Activated CD4-positive, alpha-beta T cell treated with anti-CD3 and anti-CD28 coated beads for 24 hours (primary cell): ENCODE measurements at places on chromosomes 6 and 20.

- DNase-seq, result no peak
Measured at GRCh38 chr6:92297101-92297500, 1122.3 kb downstream of the EPHA7 start.

DNA sequence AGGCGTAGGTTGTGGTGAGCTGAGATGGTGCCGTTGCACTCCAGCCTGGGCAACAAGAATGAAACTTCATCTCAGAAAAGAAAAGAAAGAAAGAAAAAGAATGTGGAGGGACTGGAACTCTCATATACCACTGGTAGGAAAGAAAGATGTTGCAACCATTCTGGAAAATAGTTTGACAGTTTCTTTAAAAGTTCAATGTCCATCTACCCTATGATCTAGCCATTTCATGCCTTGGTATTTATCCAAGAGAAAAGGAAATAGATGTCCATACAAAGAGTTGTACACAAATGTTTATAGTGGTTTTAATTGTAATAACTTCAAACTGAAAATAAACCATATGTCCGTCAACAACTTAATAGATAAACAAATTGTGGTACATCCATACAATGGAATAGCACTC, 190.1 kb upstream of the ZNF217 start:
- DNase-seq, result no peak

DNA sequence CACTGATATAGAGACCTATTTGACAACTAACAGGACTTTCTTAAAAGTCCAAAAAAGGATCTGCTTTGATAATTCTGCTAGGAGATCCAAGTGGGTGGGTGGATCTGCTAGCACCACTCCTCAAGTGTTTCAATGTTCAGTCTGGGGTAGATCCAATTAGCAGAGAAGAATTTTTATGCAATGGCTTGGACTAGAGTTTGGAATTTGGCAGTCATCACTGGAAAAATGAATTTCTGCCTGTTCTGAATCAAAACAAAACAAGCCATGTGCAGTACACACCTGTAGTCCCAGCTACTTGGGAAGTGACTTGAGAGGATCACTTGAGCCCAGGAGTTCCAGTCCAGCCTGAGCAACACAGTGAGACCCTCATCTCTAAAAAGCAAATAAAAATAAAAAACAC, 12.6 kb upstream of the GNMT start:
- DNase-seq, result no peak

GRCh38 chr6:83119742-83120300, 52.4 kb downstream of the DOP1A start:
- no peak for DNase-seq

- DNase-seq, result no peak
Measured at GRCh38 chr6:77686931-77687330, 34.1 kb downstream of the MEI4 start.

- no peak for DNase-seq
Measured at GRCh38 chr20:20216941-20217340, 151.0 kb upstream of the INSM1 start.

DNA sequence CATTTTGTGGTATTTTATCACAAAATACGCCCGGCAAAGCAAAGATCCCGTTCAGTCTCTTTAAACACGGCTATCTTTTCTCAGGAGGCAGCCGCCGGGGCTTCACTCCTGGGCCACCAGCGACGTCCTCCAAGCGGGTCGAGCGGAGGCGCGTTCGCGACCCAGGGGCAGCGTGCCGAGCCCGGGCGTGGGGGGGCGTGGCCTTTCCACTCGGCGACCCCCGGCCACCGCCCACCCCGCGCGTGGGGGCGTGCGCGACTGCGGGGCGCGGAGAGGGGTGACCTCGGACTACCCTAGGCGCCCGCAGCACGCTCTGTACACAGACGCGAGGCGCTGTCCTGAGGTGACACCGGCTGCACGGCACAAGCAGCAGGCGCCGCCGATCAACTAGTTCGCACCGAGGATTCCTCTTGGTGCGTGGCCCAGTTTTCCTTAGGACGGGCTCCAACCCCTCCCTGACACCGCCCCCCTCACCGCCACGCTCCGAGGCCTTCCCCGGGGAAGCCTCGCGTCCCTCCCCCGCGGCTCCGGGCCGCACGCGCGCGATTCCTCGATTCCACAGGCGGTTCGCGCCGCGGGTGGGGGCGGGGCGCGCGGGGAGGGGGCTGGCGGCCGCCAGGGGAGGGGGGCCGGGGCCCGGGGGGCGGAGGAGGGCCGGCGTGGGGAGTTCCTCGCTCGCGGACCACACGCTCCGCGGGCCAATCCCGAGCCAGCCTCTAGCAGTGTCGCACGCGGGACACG, 1.1 kb upstream of the JARID2 start:
- DNase-seq, result peak; percentile 31

GRCh38 chr6:4957521-4958231, 46.2 kb downstream of the RPP40 start:
- DNase-seq, result no peak

DNA sequence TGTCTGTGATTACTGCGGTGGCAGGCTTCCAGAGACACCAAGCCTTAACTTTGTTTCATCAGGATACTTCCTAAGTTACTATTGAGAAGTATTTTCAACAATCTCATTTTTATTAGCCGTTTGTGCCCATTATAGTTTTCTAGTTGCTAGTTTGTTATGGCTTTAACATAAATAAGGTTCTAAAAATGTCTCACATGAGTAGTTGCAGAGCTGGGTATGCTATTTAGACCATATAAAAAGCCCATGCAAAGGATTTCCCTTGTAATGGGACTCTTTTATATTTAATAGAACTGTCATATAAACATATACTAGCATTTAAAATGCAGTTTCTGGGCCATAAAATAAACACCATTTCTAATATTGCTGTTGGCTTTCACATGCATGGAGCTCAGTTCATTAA, 205.3 kb upstream of the TCF21 start:
- no peak for DNase-seq

DNA sequence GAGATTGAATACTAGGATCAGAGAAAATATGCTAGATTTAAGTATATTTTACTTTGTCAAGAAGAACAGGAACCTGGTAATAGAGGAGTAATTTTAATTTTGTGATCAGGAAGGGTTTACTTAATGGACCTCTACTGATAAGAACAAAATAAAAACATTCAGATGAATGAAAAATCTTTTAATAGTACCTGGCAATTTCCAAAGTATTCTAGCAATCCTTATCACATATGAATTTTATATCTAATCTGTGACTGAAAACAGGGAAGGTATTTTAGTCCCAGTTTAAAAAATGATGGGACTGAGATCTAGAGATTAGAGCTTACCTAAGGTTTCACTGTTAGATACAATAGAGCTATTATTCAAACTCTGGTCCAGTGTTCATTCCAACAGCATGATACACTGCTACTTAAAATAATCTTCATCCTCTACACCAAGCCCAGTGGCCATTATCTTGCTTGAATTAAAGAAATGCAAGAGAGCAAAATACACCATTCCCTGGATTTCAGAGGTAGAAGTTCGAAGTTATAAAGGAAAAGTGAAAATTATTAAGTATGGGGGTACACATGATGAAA, 13.5 kb downstream of the SLC17A5 start:
- no peak for DNase-seq

DNA sequence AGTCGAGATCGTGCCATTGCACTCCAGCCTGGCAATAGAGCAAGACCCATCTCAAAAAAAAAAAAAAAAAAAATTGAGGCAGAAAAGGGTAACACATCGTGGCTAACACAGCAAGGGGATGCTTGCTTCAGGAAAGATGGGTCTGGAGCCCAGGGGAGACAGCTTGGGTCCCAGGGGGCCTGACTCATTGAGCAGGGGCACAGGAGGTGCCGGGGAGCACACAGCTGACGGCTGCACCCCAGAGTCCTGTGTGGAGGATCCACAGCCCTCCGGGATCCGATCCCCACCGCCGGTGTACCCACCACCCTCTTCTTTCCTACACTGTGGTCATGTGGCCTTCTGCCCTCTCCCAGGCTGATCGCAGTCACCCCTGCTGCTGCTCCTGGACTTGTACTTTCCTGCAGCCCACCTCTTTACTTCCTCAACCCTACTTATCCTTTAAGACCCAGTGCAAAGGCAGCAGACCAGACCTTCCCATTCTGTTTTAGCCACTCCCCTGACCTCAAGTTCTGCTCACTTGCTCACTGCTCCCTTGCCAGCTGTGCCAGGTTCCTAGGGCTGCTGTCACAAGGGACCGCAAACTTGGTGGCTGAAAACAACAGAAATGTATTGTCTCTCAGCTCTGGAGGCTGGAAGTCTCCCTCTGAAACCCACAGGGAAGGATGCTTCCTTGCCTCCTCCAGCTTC, 17.6 kb upstream of the EZR start:
- no peak for DNase-seq

DNA sequence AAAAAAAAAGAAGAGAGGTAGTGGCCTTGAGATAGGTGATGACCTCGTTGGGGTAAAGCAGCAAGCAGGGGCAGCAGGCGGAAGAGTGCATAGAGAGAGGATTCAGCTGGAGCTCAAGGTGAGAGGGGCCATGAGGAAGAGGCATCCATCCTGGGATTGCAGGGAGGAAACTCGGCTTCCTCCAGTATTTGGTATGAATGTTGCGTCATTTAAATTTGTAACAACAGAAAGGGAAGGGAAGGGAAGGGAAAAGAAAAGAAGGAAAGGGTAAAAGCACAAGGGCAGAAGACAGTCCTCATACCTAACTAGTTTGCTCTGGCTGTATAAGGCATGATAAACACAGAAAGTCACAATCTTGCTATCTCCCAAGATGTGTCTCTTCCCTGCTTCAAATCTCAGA, 39.9 kb upstream of the MYB start:
- no peak for DNase-seq

GRCh38 chr20:44477151-44477550, 1.5 kb downstream of the TTPAL start:
- no peak for DNase-seq

- DNase-seq, result no peak
Measured at GRCh38 chr6:121663292-121663810, 227.9 kb downstream of the GJA1 start.

- DNase-seq, result no peak
Measured at GRCh38 chr6:111951497-111952085, 78.3 kb upstream of the FYN start.

DNA sequence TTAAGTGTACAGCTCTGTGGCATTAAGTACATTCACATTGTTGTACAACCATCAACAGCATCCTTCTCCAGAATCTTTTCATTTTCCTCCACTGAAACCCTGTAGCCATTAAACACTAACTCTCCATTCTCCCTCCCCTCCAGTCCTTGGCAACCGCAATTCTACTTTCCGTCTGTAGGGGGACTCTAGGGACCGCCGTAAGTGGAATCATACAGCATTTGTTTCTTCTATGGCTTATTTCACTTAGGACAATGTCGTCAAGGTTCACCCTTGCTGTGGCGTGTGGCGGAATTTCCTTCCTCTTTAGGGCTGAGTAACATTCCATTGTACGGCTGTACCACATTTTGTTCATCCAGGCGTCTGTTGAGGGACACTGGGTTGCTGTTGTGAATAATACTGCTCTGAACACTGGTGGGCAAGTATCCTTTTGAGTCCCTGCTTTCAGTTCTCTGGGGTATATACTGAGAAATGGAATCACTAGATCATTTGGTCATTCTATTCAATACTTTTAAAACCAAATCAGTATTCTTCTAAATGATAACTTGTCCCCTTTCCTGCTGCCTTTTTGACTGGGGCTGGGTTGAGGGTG, 50.7 kb downstream of the PPP1R3G start:
- peak; percentile 21 for DNase-seq

- DNase-seq, result no peak
Measured at GRCh38 chr6:139872665-139873064, 498.2 kb upstream of the CITED2 start.
